EH (cell line): ENCODE measurements at places on chromosomes 12 and 14.

- DNase-seq: no peak
Measured at GRCh38 chr12:89348894-89349699, 3.2 kb downstream of the DUSP6 start.

DNA sequence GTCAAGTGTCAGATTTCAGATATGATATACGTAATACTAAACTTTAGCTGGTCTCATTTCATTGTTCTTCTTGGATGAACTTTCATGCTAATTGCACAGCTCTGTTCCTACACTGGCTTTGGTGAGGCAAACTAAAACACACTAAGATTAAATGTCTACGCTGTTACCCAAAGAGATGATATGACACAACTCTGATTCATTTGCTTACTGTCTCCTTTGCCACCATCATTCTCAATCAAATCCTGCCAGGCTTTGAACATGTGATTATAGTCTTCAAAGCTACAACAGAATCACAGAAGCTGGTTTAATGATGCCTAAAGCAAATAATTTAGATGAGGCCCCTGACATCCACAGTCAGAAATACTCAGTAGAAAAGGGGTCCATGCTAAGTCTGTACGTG, 37.7 kb downstream of the MDGA2 start:
- no peak for DNase-seq

DNA sequence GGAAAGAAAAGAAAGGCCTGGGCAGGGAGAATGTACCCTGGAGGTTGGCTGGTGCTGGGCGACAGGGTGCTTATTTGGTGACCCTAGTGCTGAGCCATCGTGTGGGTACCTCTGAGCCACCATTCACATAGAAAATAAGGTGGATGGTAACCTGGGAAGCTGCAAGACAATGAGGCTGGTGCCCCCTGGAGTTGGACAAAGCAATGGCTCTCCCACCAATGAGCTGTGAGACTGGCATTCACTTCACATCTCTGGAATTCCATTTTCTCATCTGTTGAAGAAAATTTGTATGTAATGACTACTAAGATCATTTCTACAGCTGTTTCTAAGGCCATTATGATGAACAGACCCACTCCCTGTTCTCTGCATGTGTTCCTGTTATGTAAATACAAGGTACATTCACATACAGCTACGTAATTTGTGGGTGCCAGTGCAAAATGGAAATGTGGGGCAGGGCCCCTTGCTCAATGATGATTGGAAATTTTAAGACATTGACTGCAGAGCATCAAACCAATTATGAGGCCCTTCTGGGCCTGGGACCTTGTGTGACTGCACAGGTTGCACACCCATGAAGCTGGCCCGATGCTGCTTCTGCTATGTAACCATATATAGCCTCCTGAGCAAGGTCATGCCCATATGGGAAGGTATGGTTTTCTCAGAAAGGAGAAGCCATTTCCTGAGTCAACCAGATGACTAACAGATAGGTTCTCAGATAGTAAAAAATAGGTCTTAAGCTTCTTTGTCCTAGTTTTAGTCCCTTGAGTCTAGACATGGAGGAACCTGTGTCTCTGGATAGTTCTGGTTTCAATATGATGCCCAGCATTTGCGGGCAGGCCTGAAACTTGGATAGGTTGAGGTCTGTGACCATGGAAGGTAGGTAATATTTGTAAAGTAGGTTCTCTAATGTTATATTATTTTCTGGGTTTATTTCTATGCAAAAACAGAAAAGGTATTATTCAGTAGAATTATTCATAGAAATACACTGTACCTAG, 63.4 kb upstream of the IGF1 start:
- peak; percentile 60 for DNase-seq

DNA sequence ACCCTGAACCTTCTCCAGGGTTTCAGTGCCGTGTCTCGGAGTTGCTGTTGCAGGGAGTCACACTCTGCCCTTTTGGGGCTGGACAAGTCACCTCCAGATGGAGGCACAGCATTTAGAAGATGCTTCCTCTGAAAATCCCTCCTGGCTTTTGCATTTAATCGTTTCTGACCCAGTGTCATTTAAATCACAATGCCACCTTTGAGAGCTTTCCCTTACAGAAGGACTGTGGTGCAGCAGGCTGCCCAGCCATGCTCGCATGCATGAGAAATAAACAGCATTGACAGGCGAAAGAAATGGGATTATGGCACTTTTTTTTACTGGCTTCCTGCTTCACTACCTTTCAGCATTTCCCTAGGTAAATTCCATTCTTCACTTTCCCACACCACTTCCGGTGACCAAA, 113.4 kb upstream of the DYRK2 start:
- DNase-seq: no peak

DNA sequence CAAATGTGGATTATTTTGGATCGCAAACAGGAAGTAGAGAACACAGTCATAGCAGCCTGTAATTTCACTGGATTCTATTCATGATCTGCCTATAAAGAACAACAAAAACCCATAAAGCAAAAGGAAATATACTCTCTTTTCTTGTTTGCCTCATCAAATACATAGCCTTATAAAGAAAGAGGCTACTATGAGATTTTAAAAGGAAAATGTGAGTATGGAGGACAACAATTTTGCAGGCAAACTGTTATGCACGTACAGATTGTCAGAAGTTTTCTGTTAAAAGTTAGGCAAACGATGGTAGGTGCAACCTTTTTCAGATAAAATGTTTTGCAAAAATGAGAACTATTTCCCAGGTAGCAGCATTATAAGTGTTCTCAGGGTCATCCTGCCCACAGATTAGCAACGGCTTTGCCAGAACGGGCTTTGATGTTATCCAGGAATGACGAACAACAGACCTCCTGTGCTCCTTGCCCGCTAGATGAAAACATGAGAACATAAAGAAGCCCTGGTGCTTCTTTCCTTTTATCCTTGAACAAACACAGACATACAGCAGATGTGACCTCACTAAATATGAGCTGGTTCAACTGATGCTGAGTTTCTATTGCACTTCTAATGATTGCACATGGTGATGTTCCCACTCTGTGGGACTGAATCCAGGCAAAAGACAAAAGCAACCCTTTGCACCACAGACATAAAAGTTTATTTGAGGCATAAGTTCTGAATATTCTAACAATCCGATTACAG, 88.1 kb downstream of the ITPR2 start:
- peak; percentile 14 for DNase-seq

DNA sequence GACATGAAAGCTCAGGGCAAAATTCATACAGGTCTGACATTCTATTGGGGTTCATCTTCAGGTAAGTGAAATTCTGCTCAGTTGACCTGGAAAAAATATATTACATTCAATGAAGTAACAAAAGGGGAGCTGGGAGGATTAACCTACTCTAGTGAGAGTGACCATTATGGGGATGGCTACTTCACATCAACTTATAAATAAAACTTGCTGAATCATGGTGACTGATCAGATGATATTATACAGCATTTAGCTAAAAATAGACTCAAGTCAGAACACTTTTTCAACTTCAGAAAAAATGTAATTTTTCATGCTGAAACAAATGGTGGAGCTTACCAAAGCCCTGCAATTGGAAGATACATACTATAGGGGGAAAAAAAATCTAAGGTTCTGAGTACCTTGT, 800.2 kb downstream of the FSCB start:
- no peak for DNase-seq

- DNase-seq: no peak
Measured at GRCh38 chr12:87338681-87339080, 690.5 kb downstream of the C12orf50 start.
